ENCODE measurements at places on chromosomes 4 and X.

DNA sequence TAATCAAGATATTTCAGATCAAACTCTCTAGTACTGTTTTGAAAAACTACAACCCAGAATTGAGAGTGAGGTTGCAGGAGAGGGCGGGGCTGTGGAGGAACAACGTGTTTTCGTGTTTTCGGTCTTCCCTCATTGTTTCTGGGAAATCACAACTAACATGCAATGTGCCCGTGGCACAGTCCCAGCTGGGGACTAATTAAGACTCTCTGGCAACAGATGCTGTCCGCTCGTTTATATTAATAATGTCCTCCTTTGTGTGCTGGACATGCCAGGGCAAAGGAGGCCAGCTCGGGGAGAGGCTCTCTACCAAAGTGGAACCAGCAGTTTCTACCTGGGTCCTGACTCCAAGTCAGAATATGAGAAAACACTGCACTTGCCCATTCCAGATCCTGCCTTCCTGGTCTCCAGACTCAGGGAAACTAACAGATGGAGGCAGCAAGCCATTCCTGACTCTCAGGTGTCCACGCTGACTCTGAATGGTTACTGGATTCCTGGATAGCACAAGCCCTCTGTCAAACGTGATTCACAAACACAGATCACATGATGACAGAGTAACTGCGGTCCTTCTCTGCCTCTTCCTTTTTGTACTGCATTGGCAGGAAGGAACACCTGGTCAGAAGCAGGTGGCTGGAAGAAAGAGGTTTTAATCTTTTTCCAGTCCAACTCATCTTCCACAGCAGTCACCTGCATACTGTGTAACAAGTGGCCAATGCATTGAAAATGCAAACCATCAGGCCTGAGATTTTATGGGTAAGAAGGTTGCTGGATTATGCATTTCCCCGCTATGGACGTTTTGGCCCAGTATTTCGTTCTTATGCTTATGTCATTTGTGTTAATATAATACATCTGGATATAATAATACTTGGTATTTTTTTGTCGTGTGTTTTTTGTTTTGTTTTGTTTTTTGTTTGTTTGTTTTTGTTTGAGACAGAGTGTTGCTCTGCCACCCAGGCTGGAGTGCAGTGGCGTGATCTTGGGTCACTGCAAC, 65.0 kb downstream of the COQ2 start:
- DNase-seq: no peak

DNA sequence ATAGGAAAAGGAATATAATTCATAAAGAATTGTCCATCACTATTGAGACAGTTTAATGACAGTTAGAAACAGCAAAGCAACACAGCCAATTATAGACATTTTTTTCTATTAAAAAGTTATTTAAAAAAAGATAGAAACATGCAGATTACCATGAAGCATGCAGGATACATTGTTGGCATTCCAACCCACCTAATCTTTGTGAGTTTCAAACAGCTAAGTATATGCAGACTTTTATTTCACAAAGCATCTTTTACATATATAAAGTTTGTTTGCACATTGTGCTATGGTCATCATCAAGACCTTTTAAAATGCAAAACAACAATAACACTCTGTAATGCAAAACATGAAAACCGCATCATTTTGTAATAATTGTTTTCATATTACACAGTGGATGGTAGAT, 125.9 kb upstream of the ETNPPL start:
- no peak for DNase-seq

- no peak for DNase-seq
Measured at GRCh38 chr4:69830560-69831269, 29.2 kb downstream of the SULT1E1 start.

DNA sequence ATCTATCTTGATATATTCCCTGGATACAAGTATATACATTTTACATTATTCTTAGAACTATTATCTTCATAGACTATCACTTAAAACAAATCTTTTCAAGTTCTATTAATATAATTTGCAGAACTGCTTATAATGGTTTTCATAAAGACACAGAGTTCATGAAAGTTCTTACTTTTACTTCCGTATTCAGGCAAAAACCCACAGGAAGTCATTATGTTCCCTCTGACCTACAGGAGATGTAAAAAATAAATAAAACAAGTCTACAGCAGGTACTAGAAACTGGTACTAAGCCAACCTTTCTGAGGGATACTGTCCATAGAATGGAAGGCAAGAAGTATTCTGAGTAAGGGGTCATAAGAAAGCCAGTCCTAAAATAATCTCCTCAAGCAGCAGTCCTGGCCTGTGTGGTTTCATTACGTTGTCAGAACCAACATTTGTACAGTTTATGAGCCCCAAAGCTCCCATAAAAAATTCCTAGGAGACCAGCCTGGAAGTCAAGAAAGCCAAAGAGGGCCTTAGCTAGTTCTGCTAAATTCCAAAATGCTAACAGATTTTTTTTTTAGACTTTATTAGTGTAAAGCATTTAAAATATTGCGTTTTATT, 68.6 kb downstream of the CAMK2D start:
- no peak for DNase-seq

- DNase-seq: no peak
Measured at GRCh38 chr4:60544981-60545380, 655.1 kb upstream of the ADGRL3 start.

GRCh38 chrX:1673337-1673736, 58.5 kb downstream of the ASMT start:
- DNase-seq: no peak
